ENCODE measurements at places on chromosomes 3 and 15.

GRCh38 chr3:129240436-129240835 is 9.0 kb upstream of the COPG1 start:
- DNase-seq: no peak

- no peak for DNase-seq
Observed at GRCh38 chr3:4835616-4836043, 143.6 kb upstream of the BHLHE40 start.

GRCh38 chr15:28456476-28457395 is 76.0 kb downstream of the GOLGA8G start:
- DNase-seq: no peak

DNA sequence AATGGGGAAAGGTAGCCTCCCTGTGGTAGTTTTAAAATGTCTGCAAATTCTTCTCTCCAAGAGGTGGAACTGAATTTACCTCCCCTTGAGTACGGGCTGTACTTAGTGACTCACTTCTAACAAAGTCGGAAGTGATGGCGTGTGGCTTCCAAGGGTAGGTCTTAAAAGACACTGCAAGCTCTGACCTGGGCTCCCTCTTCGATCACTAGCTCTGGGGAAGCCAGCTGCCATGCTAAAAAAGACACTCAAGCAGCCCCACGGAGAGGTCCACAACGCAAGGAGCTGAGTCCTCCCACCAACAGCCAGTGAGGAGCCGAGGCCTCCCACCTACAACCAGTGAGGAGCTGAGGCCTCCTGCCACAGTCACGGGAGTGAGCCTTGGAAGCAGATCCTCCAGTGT is 122.0 kb upstream of the HACD2 start:
- no peak for DNase-seq
